ENCODE measurements at places on chromosomes 5 and 9. TPM values are rescaled to one million over a fixed set of nuclear protein-coding genes. Genes with fewer than 3 reads are reported as not detected.

C9orf152 gene
- total RNA-seq = not detected

- no peak overlapping the region for H3K27ac ChIP-seq
- DNase-seq = no peak
- H3K4me1 ChIP-seq = no peaks in the 10 kb centered on the region
- H3K27me3 ChIP-seq = no peaks in the 10 kb centered on the region
These were observed 32.1 kb downstream of the CAMK2A start for GRCh38 chr5:150257424-150257823.

GRM6 gene
- not detected for total RNA-seq

DNA sequence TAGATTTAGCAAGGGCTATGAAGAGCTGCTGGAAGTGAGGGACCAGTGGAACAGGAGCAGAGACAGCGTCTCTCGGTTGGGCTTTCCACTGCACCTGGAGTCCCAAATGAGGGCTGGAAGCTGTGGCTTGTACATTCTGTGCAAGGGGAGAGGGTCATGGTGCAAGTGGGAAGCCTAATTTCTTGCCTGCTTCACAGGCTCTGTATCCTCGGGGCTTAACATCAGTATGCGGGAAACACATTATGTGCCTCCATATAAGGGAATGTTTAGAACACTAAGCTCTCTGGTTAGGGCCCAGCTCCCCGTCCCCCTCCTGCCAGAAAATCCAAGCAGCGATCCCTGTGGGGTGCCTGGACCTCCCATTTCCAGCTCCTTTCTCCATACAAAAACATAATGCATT is 89.0 kb upstream of the NIPAL4 start:
- no peak for DNase-seq
- no peak overlapping the region for H3K4me3 ChIP-seq
- H3K27ac ChIP-seq = peak overlapping the region; percentile 8
- no peaks in the 10 kb centered on the region for H3K27me3 ChIP-seq

DNA sequence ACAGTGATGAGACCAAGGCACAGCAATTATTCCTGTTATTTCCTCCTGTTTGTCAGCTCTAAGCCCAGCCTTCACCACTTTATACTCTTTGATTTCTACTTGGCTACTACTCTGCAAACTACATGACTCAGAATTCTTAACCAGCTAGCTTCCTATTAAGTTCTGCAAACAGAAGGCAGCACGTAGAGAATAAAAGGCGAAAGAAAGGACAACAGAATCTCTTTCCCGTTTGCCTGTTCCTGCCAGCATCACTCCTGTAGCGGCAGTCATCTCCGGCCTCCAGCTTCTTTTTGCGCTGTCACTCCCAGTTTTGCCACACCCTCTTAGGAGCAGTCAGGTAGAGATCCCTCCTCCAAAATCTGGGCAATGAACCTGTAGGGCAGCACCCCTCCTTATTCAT is 29.9 kb downstream of the DPYSL3 start:
- peaks cover 4% of the 10 kb centered on the region for H3K36me3 ChIP-seq
- H3K4me3 ChIP-seq = no peak overlapping the region
- peaks cover 56% of the 10 kb centered on the region for H3K4me1 ChIP-seq
- H3K27me3 ChIP-seq = no peaks in the 10 kb centered on the region
- DNase-seq = no peak

IFNB1 gene
- total RNA-seq = not detected

GRCh38 chr5:110768138-110768860 is 29.5 kb downstream of the SLC25A46 start:
- peaks cover 1% of the 10 kb centered on the region for H3K4me1 ChIP-seq
- no peaks in the 10 kb centered on the region for H3K36me3 ChIP-seq
- H3K27ac ChIP-seq = no peak overlapping the region
- no peak for DNase-seq
- no peak overlapping the region for H3K4me3 ChIP-seq

All from mesothelial cell of epicardium (in vitro differentiated cells).